GM03348 (cell line): ENCODE measurements at places on chromosomes 12 and 14.
A peak's percentile ranks its signal among the peaks of the same experiment; 100 is the strongest.

DNA sequence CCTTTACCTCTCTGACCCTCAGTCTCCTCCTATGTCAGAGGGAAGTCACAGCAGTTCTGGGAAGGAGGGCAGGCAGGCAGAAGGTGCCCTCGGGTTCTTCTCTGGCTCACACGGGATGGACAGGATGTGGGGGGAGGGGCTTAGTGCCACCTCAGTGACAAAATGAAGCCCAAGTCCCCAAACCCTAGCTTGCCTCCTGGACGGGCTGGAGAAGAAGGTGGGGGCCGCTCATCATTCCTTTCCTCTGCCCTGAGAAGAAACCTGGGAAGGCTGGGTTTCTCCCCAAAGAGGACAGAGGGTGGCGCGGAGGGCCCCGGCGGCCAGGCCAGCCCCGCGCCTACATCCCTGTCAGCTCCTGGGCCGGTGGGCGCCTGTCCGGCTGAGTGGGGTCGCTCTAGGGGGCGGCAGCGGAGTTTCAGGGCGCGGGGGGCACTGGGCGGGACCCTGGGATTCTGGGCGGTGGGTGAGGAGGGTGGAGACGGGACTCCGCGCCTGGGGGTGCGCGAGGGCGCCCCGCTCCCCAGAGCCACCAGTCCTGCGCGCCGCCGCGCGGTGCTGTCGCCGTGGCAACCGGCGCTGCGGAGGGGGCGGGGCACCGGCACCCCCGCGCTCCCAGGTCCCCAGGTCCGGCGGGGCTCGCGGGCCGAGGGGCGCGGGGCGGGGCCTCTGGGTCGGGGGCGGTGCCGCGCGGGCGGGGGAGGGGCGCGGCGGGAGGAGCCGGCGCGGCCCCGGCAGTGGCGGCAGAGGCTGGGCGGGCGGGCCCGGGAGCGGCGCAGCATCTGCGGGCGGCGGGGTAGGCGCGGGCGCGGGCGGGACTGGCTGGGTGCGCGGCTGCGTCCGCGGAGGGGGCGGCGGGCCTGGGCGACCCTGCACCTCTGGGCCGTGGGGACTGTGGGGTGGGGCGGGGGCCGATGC lies at the start of gene TMEM121:
TMEM121 (plus strand) TSS at position 723 of the 915 bp plus-strand sequence. CDS start 2,252 bp downstream, outside the sequence.
- DNase-seq = peak; percentile 81

- peak; percentile 59 for DNase-seq
Observed at GRCh38 chr12:6084261-6084968, 40.1 kb downstream of the VWF start.

GRCh38 chr12:34257093-34257492 lies 234.8 kb downstream of the ALG10 start:
- DNase-seq = no peak

GRCh38 chr12:26810330-26810729 lies 22.7 kb downstream of the ITPR2 start:
- peak; percentile 78 for DNase-seq

GRCh38 chr14:74979442-74980397 lies 23.0 kb upstream of the EIF2B2 start:
- no peak for DNase-seq

DNA sequence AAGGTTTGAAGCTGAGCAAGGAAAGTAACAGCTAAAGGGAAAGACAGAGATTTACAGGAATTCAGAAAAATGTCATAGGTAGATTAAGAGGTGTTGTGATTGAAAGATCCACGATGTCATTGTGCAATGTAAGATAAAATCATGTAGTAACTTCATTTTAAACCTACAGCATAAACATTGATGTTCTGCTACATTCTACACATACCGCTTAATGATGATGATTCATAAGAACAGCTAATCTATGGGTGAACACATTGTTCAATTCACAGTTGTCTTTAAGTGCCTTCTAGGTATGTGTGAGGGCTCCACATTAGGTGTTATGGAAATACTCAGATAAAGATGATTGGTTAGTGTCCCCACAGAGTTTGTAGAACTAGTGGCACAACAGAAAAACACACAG lies 170.9 kb downstream of the GRIP1 start:
- no peak for DNase-seq

- no peak for DNase-seq
Observed at GRCh38 chr14:81737938-81738337, 204.3 kb upstream of the SEL1L start.

- no peak for DNase-seq
Observed at GRCh38 chr12:42912367-42912766, 322.8 kb upstream of the PRICKLE1 start.

- DNase-seq = no peak
Observed at GRCh38 chr12:64027311-64027710, 182.8 kb downstream of the SRGAP1 start.

DNA sequence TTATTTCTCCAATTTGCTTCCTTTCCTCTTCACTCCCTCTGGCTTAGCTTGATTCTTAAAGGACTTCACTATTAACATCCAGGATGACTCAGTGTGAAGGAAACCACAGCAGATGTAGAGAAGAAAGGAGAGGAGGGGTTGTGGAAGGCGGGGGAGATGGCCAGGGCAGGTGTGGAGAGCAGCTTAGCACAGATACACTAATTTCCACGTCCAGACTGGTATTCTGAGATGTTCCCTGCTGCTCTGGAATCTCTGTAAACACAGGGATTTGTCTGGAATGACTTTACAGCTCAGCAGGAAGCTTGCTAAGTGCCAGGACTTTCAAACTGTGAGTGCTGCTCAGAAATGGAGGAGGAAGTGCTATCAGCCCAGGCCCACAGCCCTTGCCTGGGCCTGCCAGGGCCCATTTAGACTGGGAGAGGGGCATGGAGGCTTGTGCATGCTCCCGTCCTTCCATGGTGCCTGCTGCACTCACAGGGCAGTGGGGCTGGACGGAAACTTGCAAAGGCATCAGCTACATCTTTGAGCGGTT lies 202.5 kb upstream of the DDHD1 start:
- peak; percentile 57 for DNase-seq

DNA sequence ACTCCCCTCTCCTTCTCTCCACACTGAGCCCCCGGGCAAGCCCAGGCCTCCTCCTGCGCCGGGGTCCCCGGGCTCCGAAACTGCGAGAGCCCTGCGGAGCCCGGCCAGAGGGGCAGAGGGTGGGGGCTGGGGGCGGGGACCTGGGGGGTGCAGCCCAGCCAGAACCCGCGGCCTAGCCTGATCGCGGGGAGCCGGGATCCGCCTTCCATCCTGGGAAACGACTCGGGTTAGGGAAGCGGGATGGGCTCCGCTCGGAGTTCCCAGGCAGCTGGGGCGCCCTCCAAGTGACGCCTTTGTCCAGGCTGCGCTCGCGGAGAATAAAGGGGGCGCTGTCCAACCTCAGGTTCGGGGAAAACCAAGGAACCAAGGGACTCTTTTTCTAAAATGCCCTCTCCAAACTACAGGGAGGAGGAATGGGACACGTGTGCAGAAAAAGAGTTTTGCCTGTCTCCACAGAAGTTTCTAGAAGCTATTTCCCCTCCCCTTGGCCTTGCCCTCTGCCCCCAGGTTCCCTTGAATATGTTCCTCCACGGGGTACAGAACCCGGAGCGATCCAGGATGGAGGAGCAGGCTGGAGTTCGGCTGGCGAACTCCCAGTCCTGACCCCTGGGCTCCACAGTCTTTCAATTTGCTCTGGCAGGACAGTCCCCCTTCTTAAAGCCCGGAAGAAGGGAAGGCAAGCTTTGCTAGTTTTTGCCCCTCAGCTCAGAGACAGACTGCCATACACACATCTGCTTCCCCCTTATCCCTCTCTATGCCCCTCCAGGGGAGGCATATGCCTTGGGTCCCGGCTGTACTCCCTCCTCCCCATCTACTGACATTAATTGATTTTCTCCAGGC lies 13.9 kb downstream of the NKX2-1 start:
- DNase-seq = no peak

- DNase-seq = no peak
Observed at GRCh38 chr12:7160183-7160582, 29.3 kb upstream of the PEX5 start.

DNA sequence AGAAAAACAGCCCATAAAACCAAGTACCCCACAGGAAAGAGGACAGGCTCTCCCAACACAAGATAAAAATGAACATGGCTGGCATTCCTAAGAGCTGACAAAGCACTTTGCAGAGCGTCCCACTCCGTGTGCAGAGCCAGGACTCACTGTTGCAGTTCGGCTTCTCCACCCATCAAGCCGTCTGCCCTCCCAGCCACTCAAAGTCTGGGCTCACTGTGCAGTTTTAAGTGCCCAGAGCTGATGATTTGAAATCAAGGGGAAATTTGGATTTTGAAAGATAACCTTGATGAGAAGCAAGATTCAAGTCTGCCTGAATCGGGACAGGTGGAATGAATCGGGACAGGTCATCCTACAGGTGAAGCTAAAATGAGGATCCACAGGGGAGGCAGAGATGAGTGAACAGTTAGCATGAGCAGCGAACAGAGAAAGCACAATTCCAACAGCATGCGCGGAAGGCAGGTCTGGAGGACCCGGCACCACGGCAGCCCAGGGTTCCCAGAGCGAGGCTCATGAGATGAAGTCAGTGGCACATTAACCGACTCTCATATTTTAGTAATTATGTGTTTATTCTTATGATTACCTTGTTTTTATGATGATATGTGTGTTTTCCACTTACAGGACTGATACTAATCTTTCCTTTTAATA lies 39.8 kb upstream of the GPR68 start:
- peak; percentile 94 for DNase-seq

DNA sequence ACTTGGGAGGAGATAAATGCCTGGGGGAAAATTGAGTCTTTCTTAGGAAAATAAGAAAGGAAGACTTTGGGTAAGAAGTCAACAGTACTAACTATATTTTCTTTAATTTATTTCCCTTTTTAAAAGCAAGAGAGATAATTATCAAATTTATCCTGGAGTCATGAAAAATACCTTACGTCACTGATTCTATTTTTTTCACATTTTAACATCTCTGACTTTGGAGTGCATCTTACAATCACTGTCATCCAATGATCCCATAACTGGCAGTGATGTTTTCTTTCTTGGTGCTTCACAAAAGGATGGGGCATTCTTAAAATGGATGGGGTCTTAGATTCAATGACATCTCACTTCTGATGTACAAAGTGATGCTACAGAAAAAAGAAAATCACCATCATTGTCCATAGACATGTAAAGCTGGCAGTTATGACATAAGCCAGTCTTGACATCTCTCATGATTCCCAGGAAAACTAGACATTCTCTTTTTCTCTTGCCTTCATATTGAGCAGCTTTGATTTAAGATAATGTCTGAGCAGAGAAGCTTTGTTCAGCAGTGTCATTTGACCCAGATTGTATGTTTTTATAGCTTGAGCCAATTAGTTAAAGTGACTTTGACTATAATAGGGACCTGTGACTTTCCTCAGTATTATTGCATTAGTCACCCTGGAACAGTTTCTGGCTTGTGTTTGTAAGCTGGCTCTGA lies 236.2 kb downstream of the EGLN3 start:
- DNase-seq = no peak

- DNase-seq = no peak
Observed at GRCh38 chr12:571795-572531, 91.3 kb downstream of the NINJ2 start.

GRCh38 chr12:96416033-96416799 lies 16.0 kb upstream of the CDK17 start:
- DNase-seq = peak; percentile 19

DNA sequence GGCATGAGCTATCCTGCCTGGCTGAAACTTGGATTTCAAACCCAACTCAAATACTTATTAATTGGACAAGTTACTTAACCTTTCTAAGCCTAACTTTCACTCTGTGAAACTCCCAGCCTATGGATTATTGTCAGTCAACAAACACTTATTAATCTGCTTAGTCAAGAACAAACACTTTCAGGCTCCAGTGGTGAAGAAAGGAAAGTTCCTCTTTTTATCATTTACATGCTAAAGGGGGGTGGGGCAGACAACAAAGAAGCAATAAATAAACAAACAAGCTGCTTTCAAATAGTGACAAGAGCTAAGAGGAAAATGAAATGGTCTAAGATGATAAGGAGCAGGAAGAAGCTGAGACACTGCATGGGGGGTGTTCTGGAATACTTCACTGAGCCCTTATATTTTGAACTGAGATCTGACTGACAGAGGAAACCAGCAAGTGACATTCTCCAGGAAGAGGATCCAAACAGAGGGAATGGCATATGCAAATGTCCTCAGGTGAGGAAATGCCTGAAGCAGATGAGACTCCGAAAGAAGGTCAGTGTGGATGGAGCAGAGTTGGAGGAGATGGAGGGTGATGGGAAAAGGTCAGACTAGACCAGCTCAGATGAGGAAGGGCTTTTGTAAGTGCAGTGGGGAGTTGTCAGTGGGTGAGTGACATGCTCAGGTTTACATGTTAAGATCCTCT lies 259.6 kb downstream of the ITPR2 start:
- DNase-seq = no peak

GRCh38 chr12:106321139-106321850 lies 18.8 kb downstream of the TCP11L2 start:
- DNase-seq = no peak

DNA sequence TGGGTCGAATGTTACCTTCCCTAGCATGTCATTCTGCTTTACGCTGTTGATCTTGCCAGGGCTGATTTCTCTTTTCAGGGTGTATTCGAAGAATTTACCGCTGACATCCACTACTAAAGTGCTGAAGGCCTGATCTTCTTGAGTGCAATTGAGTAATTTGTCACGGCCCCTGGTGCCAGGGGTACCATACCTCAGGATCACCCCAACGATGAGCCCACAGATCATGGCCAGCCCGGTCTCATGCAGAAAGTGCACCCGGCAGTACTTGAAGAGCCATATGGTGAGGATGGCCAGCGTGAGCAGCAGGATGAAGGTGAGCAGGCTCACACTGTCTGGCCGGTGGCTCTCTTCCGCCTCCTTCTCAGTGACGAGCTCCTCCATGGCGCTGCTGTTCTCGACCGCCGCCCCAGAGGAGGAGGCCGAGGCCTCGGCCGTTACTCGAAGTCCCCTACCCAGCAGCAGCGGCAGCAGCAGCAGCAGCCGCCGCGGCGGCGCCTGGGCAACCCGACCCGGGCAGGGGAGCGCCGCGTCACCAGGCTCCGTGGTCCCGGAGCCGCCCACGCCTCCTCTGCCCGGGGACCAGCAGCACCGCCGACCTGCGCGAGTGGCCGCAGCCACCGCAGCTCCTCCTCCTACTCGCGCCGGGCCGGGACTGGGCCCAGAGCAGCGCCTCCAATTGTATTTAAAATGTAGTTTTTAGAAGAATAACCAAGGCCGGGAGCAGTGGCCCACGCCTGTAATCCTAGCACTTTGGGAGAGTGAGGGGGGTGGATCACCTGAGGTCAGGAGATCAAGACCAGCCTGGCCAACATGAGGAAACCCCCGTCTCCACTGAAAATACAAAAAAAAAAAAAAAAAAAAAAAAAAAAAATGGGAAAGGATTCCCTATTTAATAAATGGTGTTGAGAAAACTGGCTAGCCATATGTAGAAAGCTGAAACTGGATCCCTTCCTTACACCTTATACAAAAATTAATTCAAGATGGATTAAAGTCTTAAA lies 58.5 kb upstream of the TMPO start:
- DNase-seq = peak; percentile 81

DNA sequence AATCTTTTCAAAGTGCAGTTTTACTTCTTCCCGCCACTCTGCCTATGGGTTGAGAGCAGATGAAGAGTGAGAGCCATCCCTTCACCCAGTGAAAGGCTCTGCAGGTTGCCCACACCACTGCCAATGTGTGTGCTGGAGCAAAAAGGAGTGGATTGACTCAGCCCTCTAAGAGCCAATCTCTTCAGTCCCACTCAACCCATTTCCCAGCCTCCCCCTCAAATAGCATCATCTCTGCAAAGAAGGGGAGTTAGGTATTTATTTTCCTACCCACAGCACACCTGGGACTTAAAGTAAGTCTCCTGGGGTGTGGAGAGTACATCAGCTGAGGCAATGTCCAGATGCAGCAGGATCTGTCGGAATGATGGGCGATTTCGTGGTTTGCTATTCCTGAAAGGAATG lies 15.3 kb downstream of the MAP3K12 start:
- DNase-seq = no peak
